Frontal cortex (tissue), 4 donors: ENCODE measurements at places on chromosomes 6 and 20.

DNA sequence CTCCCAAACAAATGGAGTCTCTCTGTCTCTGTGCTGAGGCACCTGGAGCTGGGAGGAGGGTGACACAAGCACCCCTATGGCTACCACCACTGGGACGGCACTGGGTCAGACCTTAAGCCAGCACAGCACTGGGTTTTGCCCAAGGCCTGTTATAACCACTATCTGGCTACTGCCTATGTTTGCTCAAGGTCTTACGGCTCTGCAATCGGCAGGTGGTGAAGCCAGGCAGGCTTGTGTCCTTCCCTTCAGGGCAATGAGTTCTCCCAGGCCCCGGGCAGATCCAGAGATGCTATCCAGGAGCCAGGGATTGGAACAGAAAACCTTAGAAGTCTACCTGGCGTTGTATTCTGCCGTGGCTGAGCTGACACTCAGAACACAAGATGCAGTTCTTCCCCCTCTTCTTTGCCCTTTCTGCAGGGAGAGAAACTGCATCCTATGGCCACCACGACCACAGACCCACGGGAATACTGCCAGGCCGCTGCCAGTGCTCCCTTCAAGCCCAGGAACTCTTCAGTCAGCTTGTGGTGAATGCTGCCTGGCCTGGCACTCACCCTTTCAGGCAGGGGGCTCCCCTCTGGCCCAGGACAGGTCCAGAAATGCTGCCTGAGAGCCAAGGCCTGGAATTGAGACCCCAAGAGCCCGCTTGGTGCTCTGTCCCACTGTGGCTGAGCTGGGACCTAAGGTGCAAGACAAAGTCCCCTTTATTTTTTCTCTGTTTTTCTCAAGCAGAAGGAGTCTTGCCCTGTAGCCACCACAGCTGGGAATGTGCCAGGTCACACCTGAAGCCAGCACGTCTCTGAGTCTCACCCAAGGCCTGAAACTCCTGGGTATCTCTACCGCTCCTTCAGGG, 67.0 kb upstream of the FRMD1 start:
- DNase-seq = no peak

GRCh38 chr6:134146268-134147033, 94.0 kb upstream of the SLC2A12 start:
- no peak for DNase-seq

GRCh38 chr6:3851839-3852238, 2.7 kb downstream of the FAM50B start:
- no peak for DNase-seq

GRCh38 chr6:157718503-157719187, 104.4 kb upstream of the SNX9 start:
- no peak for DNase-seq

- no peak for DNase-seq
Observed at GRCh38 chr6:28442586-28442985, 705 bp downstream of the ZSCAN23 start.

GRCh38 chr6:91669154-91669870, 1082.4 kb upstream of the MAP3K7 start:
- DNase-seq = no peak

- no peak for DNase-seq
Observed at GRCh38 chr20:31934968-31935764, 16.7 kb downstream of the PDRG1 start.

GRCh38 chr20:50290808-50291207, 100.2 kb downstream of the CEBPB start:
- no peak for DNase-seq

DNA sequence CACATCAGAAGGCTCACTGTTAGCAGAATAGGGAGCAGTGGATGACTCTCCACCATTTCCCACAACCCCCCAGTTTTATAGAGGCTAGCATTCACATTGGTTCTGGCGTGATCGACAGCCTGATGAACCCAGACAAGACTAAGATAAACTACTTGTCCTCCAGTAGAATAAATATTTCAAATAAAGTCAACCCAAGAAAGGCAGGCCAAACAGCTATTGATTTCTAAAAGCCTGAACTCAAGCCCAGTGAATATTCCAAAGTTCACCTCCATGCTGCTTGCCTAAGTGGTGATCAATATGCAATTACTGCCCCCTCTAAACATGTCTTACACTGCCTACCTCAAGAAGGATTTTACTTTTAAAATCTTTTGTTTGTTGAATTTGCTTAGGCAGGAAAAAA, 104.5 kb downstream of the CTNNBL1 start:
- no peak for DNase-seq

DNA sequence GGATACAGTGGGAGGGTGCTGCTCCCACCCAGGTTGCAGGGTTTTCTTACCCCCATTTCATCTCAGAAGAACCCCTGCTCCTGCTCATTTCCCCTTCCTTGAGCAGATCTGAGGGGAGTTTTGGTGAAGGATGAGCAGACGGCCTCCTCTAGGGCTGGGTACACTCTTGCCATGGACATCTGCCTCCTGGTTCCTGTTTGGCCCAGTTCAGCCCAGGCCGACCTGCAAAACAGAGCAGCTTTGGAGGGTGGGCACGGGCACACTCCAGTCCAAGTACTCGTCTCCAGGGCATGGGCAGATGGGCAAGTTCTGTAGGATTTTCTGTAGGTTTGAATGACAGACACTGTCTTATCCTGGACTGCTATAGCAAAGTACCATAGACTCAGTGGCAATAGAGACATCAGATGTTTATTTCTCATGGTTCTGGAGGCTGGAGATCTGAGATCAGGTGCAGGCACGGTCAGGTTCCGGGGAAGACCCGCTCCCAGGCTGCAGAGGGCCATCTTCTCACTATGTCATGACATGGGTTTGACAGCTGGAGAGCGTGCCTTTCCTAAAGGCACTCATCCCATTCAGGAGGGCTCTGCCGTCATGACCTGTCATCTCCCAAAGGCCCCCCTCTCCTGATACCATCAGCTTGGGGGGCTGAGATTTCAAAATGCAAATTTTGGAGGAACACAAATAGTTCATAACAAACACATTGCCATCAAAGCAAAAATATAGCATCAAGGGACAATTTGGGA, 6.2 kb downstream of the NPBWR2 start:
- no peak for DNase-seq
